ENCODE measurements at places on chromosomes 16 and 17. TPM values are rescaled to one million over a fixed set of nuclear protein-coding genes. Genes with fewer than 3 reads are reported as not detected.
A peak's percentile ranks its signal among the peaks of the same experiment; 100 is the strongest.

The FOXN1 gene
- not detected for total RNA-seq

- DNase-seq, result no peak
Measured at GRCh38 chr16:50505714-50506542, 42.3 kb upstream of the NKD1 start.

- peak; percentile 63 for DNase-seq
Measured at GRCh38 chr16:28210979-28211588, 681 bp downstream of the XPO6 start.

DNA sequence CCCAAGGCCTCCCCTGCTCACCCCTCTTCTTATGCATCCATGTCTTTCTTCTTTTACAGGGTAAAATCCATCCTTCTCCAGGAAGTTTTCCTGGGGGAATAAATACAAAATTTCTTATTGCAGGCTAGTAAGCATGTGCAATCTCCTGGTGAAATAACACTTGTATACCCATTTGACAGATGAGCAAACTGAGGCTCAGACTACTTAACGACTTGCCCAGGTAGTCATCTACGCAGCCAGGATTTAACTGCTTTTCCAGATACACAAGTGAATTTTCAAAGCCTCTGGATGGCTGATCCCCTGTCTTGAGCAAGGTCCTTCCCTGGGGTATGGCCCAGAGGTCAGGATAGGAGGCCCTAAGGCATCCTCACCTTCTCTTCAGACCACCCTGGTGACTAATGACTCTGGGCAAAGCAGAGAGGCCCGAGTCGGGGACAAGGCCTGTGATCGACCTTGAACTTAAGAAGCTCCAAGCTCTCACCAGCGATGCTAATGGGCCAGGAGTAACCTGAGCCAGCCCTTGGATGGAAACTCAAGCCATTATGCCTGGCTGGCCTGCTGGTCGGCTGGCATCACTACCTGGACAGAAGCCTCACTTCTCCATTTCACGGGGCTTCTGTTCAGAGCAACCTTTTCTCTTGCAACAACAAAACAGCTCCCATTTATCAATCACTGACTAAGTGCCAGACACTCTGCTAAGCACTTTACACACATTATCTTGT, 33.1 kb downstream of the ZNF423 start:
- no peak for DNase-seq

DNA sequence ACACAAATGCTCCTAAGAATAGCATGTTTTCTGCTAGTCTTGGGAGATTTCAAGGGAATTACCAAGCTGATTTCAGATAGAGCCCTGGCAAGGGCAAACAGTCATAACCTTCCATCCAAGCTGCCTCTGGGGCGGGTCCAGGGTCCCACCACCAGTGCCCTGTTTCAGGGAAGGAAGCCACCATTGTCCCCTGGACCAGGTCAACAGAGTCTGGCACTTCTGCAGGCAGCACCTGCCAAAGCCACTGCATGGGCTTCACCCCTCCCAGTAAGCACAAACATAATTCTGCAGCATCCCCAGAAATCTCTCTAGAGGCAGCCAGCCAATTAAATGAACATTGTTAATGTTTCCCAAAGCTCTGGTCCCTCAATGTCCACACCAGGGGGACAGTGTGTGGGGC, 143.0 kb downstream of the SALL1 start:
- DNase-seq, result no peak

DNA sequence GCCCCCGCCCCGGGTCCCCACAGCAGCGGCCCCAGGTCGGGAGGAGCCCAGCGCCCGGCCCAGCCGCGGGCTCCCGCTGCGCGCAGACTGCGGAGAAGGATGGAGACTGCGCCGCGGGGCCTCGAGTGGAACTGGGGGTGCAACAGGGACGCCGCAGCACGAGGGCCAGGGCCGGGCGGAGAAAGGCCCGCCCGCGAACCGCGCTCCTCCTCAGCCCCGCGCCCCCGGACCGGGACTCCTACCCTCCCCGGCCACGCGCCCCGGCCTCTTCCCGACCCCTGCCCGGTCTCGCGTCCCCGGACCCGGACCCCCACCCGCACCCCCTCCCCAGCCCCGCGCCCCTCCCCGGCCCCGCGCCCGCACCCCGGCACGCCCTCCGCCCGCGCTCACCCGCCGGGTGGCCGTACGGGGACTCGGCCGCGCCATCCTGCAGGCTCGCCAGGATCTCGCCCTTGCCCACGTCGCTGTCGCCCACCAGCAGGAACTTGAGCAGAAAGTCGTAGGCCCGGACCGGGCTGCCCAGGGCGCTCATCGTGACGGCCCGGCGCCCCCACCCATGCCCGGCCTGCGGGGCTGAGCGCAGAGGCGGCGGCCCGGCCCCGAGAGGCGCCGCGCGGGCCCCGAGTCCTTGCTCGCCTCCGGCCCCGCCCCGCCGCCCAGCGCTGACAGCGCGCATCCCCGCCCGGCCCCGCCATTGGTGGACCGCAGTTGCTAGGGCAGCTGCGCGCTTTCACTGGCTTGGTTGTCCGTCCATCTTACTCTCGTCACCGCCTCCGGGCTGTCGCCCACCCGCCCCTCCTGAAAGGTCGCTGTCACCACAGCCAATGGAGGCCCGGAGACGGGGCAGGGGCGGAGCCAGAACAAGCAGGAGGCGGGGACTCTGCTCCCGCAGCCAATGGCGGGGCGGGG, at the start of gene RAB40B:
TSS of gene RAB40B (minus strand) at position 634 of the 909 bp plus-strand sequence. CDS start at position 532, 102 bp downstream.
- DNase-seq, result peak; percentile 99

The FBXW10 gene
- not detected for total RNA-seq

GRCh38 chr16:87922250-87922871, 14.0 kb downstream of the CA5A start:
- DNase-seq, result no peak

- DNase-seq, result no peak
Measured at GRCh38 chr16:65737831-65738230, 616.0 kb upstream of the CDH11 start.

GRCh38 chr17:75814900-75815373, 29.3 kb downstream of the UNC13D start:
- peak; percentile 59 for DNase-seq

The SPN gene
- total RNA-seq, result not detected

DNA sequence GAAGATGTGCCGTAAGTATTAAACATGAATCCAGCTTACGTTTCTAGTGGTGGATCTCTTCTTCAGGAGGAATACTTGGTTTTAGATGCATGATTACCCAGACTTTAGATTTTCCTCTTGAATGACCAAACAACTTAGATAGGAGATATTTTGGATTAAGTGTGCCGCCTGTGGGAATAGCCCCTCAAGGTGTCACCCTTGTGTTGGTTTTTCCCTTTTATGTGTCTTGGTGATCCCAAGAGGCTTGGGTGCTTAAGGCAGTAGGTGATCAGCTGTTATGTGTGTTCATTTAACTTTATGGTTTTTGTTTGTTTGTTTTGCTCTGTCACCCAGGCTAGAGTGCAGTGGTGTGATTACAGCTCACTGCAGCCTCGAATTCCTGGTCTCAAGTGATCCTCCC, 115.1 kb downstream of the PPM1E start:
- DNase-seq, result no peak

DNA sequence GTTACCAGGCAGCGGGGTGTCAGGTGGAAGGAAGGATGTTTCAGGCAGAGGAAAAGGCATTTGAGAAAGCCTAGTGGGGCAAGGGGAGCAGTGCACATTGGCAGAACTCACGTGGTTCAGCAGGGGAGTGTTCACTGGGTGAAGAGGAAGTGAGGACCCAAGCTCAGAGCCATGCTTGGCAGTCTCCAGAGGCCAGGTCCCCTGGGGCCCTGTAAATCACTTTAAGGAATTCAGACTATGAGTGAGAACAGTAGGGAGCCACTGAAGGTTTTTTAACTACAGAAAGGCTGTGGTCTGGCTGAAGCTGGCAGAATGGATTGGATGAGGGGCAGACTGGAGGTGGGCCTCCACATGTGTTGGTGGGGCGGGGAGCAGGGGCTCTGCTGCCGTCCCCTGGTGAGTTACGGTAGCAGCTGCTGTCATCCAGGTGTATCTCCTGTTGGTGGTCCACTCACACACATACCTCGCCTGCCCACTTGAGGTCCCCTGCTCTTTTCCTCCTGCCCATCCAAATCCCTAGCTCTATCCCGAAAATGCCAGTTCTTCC, 5.1 kb downstream of the CLEC16A start:
- DNase-seq, result no peak

The IRF8 gene
- not detected for total RNA-seq

DNA sequence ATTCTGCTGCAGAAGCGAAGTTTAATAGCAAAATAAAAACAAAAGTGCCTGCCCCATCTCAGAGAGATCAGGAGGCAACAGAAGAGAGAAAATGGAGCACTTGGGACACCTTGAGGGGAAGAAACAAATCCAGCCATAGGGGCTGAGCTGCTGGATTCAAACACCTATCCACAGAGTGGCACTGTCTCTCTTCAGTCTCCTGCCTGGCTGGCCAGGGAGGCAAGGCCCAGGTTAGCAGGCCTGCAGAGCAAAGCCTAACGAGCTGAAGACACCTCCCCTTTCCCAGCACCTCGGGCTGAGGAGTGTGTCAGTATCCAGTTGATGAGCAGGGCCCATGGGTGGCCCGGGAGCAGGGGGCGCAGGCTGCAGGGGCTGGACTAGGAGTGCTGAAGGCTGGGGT, 8.8 kb upstream of the KRT31 start:
- DNase-seq, result no peak

DNA sequence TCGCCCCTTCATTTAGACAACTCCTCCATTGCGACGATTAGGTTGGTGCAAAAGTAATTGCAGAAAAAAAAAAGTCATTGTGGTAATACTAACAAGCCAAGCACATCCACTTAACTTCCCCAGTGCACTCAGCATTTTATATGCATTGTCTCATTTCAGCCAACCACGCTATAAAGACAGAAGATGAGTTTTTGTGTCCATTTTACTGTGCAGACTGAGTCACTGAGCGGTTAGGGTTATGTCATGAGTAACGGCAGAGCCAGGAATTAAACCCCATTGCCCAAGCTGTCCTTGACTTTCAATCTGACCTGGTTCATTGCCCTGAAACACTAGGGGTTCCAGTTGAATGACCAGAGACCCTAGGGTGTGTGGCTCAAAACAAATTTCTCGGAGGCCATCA, 218.7 kb downstream of the XYLT1 start:
- DNase-seq, result no peak

GRCh38 chr16:55687802-55688201, 32.0 kb downstream of the SLC6A2 start:
- DNase-seq, result no peak

GRCh38 chr17:68431661-68432071, 25.6 kb downstream of the WIPI1 start:
- DNase-seq, result peak; percentile 27

- no peak for DNase-seq
Measured at GRCh38 chr17:57502811-57503241, 242.3 kb downstream of the CCDC182 start.

The DNAI2 gene
- total RNA-seq, result not detected

- DNase-seq, result no peak
Measured at GRCh38 chr16:68070249-68070730, 14.9 kb upstream of the NFATC3 start.

The ANKRD40CL gene
- total RNA-seq, result not detected

GRCh38 chr17:27269201-27269600, 24.7 kb upstream of the WSB1 start:
- DNase-seq, result no peak

DNA sequence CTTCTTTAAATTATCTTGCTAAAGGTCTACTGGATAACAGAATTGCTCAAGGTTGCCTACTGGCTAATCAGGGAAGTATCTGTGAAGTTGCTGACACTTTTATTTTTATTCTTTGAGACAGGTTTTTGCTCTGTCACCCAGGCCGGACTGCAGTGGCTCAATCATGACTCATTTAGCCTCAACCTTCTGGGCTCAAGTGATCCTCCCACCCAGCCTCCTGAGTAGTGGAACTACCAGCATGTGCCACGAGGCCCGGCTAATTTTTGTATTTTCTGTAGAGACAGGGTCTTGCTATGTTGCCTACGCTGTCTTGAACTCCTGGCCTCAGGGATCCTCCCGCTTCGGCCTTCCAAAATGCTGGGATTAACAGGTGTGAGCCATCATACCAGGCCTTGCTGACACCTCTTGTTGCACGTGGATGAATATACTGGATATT, 43.1 kb downstream of the GLG1 start:
- DNase-seq, result no peak

The TBC1D3G gene
- total RNA-seq, result not detected
